Osteocyte (in vitro differentiated cells): ENCODE measurements at places on chromosomes 16 and 17. TPM values are rescaled to one million over a fixed set of nuclear protein-coding genes. Genes with fewer than 3 reads are reported as not detected.
A peak's percentile ranks its signal among the peaks of the same experiment; 100 is the strongest.

DHX38 gene
- 57.0 and 59.3 TPM in 2 replicates for total RNA-seq

GRCh38 chr16:74601126-74601871 is 5.6 kb downstream of the GLG1 start:
- peak overlapping the region; percentile 38 for H3K27ac ChIP-seq
- peaks cover 6% of the 10 kb centered on the region for H3K36me3 ChIP-seq
- no peak overlapping the region for H3K4me3 ChIP-seq
- no peak for DNase-seq
- H3K4me1 ChIP-seq, result peaks cover 54% of the 10 kb centered on the region

DNA sequence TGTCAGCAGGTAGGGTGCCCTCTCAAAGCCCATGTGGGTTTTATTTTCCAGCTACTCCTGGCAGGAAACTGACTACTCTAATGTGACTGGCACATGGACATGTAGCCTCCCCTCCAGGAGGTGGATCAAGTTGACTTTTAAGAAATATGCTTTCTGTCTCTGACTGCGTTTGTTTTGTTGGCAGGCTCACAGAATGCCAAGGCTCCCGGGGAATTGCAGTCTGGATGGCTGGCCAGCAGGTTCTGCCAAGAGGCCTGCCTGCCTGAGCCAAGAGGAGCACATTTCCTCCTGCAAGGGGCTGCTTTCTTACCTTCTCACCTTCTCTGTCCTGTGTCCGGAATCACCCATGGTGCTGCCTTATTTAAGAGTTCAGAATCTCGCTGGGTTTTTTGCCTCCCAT is 217.3 kb upstream of the ERCC4 start:
- H3K4me1 ChIP-seq, result no peaks in the 10 kb centered on the region
- no peak for DNase-seq
- no peaks in the 10 kb centered on the region for H3K27me3 ChIP-seq
- H3K36me3 ChIP-seq, result no peaks in the 10 kb centered on the region
- H3K27ac ChIP-seq, result no peak overlapping the region

DNA sequence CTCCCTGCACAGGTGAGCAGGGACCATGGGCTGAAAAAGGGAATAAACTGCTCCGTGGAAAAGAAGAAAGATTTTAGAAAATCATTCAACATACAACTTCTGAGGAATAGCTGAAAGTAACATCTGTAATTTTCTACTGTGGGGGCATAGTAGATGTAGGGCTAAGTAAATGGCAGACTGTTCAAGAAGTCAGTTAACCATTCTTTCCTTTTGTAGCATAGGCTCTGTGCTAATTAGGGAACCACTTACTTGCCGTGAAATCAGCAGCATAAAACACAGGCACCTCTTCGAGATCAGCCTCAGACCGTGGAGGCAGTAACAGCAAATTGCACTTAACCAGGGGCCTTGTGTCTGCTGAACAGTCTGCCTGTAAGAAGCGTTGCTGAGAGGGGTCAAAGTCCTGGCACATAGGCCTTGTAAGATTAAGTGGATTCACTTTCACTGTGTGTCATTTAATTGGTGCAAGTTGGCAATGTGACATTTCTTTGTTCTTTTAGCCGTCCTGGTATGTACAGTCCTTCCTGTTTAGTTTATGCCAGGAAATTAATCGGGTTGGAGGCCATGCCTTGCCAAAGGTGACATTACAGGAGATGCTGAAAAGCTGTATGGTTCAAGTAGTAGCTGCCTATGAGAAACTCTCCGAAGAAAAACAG is 10.4 kb downstream of the COG1 start:
- H3K4me3 ChIP-seq, result no peak overlapping the region
- H3K27me3 ChIP-seq, result no peaks in the 10 kb centered on the region
- H3K4me1 ChIP-seq, result no peaks in the 10 kb centered on the region
- H3K36me3 ChIP-seq, result peaks cover 63% of the 10 kb centered on the region

- H3K4me3 ChIP-seq, result no peak overlapping the region
- H3K27ac ChIP-seq, result peak overlapping the region; percentile 42
- no peak for DNase-seq
- no peaks in the 10 kb centered on the region for H3K27me3 ChIP-seq
Measured at GRCh38 chr17:81349397-81350319, 45.6 kb upstream of the BAHCC1 start.

DNA sequence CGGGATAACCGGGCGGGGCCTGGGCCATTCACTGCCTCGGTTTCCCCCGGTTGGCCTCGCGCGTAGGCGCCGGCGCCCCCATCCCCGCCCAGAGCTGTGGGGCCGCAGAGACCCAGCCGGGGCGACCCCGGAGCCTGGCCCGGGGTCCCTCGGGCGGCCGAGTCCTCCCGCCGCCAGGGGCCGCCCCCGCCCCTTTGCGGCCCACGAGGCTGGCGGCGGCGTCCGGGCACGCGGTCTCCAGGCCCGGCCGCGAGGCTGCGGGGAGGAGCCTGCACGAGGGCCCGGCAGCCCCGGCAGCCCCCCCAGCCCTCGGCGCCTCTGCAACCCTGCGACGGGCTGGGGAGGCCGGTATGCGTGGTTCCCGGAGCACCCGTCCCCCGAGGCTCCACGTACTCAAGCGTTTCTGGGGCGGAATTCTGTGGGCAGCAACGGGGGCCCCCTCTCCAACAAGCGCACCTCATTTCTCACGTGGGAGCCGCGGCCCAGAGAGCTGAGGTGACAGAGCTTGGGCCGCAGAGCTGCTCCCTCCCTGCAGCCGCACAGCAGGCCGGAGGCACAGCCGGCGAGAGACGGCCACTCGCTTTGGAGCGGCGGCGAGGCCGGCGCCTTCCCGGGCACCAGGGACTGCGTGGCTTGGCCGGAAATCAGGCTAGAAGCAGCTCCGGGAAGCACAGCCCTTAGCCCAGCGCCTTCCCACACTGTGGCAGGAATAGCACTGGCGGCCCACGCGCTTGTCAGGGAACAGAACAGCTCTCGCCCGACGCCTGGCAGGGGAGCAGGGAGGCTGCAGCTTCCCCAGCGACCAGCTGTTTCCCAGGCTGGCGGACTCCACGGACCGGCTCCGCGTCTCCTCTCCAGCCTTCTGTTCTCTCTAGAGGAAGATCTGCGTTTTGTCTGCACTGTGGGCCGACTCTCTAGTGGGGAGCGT is 867 bp upstream of the LIMD2 start:
- H3K27me3 ChIP-seq, result no peaks in the 10 kb centered on the region
- H3K36me3 ChIP-seq, result peaks cover 18% of the 10 kb centered on the region
- H3K4me1 ChIP-seq, result peaks cover 29% of the 10 kb centered on the region
- H3K4me3 ChIP-seq, result peak overlapping the region; percentile 68
- peak overlapping the region; percentile 64 for H3K27ac ChIP-seq
